Suprapubic skin (tissue), 4 donors: ENCODE measurements at places on chromosomes 5 and 9.

- DNase-seq, result no peak
These were observed 30.4 kb downstream of the RNF145 start for GRCh38 chr5:159178978-159179377.

- DNase-seq, result no peak
These were observed 93.9 kb downstream of the GRIA1 start for GRCh38 chr5:153584126-153584959.

- DNase-seq, result no peak
These were observed 47.6 kb upstream of the RNU6ATAC start for GRCh38 chr9:134211811-134212485.

- no peak for DNase-seq
These were observed 50.5 kb downstream of the SH3TC2 start for GRCh38 chr5:149012350-149012749.

GRCh38 chr9:126403397-126403796, 76.8 kb downstream of the MVB12B start:
- DNase-seq, result no peak
